Activated T-helper 17 cell treated with anti-CD3 and anti-CD28 coated beads, Interleukin-2, amount 50 U/mL, for 72 hours (primary cell): ENCODE measurements at places on chromosomes 12 and 14. TPM values are rescaled to one million over a fixed set of nuclear protein-coding genes. Genes with fewer than 3 reads are reported as not detected.

The FAM216A gene
- 37.1 TPM for total RNA-seq

The GLT1D1 gene
- not detected for total RNA-seq

The ANKRD33 gene
- not detected for total RNA-seq

The IL22 gene
- total RNA-seq: 253 TPM

The GPD1 gene
- total RNA-seq: not detected

The LRRK2 gene
- 0.04 TPM for total RNA-seq

The ENDOU gene
- total RNA-seq: 0.16 TPM

The NANOG gene
- total RNA-seq: not detected

The WNT5B gene
- total RNA-seq: 0.30 TPM

The LMBR1L gene
- 56.8 TPM for total RNA-seq

The NKX2-8 gene
- total RNA-seq: not detected

The DTX3 gene
- 16.7 TPM for total RNA-seq

The SLC5A8 gene
- total RNA-seq: not detected

The SLC16A7 gene
- total RNA-seq: 21.4 TPM

The FGF23 gene
- total RNA-seq: not detected

The ARG2 gene
- total RNA-seq: 64.7 TPM

The CRIP2 gene
- total RNA-seq: 0.97 TPM

The CFAP73 gene
- total RNA-seq: 1.2 TPM

The SLC38A4 gene
- total RNA-seq: not detected

The DNAJC22 gene
- total RNA-seq: not detected

The CLEC4C gene
- not detected for total RNA-seq

The TFCP2 gene
- 30.4 TPM for total RNA-seq

The CD163L1 gene
- total RNA-seq: not detected

The OR6J1 gene
- total RNA-seq: not detected

The TMEM263 gene
- total RNA-seq: 40.9 TPM

The CPSF2 gene
- 88.8 TPM for total RNA-seq

The OR5AU1 gene
- total RNA-seq: not detected

The ACVRL1 gene
- not detected for total RNA-seq

The NTN4 gene
- 0.06 TPM for total RNA-seq

The EGLN3 gene
- total RNA-seq: 22.7 TPM

The LRFN5 gene
- not detected for total RNA-seq

The LUM gene
- total RNA-seq: not detected

The ATP5MC2 gene
- total RNA-seq: 324 TPM

The OAS1 gene
- 20.9 TPM for total RNA-seq

The IRF2BPL gene
- 14.2 TPM for total RNA-seq

The TRAF3 gene
- total RNA-seq: 133 TPM

The INHBC gene
- not detected for total RNA-seq

The RILPL1 gene
- 3.2 TPM for total RNA-seq

The SCYL2 gene
- total RNA-seq: 18.7 TPM

The A2ML1 gene
- not detected for total RNA-seq

The GPR33 gene
- total RNA-seq: not detected

The NAB2 gene
- 61.4 TPM for total RNA-seq
